Stimulated activated CD8-positive, alpha-beta memory T cell treated with anti-CD3 and anti-CD28 coated beads, Interleukin-2, amount 100 ng/mL, for 48 hours (primary cell): ENCODE measurements at places on chromosomes 12 and 14.

DNA sequence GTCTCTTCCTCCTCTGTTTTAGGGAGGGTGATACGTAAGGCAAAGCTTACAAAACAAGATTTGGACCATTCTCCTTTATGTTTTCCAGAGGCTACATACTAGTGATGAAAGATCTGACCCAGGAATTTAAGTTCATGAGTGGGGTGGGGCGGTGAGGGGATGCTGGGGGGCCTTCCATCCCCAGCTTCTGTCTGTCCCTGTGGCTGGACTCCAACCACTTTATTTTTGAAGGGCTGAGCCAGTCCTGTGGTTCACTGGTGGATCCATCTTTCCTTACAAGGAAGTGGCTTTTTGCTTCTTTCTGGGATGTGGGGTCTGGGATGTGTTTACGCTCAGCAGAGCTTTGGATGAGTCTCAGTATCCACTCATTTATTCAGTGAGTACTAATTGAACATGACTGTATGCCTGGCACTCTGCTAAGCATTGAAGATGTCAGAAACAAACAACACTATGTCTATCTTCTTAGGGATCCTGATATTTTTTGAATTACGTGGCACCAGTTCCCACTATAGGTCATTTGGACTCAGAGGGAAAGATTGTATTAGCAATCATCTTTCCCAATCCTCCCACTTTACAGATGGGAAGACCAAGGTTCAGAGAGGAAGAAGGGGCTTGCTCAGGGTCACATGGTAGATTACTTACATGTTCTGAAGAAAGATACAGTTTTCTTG is 291.8 kb upstream of the TBX3 start:
- DNase-seq = no peak

GRCh38 chr12:131176926-131177325 is 223.2 kb downstream of the ADGRD1 start:
- no peak for DNase-seq

- no peak for DNase-seq
These were observed 29.1 kb downstream of the CCDC88C start for GRCh38 chr14:91388551-91388975.

- no peak for DNase-seq
These were observed 18.6 kb downstream of the SH2B3 start for GRCh38 chr12:111424189-111424792.

DNA sequence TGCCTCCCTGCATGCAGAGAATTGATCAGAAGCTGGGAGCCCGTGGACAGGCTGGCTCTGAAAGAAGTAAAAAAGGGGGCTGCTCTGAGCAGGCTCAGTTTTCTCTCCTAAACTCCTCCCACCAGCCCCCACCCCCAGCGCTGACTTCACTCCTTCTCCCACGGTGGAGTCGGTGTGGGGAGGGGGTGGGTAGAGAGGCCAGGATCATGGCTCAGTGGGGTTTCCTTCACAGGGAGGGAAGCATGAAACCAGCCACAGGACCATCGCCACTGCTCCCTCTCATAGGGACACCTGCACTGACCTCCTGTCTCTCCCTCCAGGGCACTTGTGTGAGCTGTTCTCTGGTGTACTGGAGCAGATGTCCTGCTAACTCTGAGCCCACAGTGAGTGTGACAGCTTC is 78.9 kb downstream of the STAB2 start:
- DNase-seq = no peak

DNA sequence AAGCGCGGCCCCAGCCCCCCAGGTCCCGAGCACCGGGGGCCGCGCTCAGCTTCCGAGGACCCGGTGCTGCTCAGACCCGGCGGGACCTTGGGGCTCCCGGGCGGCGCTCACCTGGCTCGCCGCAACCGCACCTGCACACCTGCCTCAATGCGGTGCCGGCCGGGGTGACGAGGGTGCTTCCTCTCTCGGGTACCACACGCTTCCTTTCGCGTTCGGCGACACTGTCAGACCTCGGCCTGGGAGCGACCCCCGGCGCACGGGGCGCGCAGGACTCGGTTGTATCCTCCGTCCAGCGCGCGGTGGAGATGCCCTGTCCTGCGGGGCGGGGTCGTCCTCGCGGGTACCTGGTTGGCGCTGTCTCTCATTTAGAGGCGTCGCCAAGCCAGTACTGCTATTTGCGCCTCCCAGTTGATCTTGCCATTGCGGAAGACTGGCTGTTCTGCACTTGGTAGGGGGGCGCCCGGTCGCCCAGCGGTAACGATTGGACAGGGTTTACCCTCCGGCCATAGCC is 718 bp downstream of the PACS2 start:
- no peak for DNase-seq

GRCh38 chr14:37369425-37369824 is 171.7 kb downstream of the MIPOL1 start:
- DNase-seq = no peak

DNA sequence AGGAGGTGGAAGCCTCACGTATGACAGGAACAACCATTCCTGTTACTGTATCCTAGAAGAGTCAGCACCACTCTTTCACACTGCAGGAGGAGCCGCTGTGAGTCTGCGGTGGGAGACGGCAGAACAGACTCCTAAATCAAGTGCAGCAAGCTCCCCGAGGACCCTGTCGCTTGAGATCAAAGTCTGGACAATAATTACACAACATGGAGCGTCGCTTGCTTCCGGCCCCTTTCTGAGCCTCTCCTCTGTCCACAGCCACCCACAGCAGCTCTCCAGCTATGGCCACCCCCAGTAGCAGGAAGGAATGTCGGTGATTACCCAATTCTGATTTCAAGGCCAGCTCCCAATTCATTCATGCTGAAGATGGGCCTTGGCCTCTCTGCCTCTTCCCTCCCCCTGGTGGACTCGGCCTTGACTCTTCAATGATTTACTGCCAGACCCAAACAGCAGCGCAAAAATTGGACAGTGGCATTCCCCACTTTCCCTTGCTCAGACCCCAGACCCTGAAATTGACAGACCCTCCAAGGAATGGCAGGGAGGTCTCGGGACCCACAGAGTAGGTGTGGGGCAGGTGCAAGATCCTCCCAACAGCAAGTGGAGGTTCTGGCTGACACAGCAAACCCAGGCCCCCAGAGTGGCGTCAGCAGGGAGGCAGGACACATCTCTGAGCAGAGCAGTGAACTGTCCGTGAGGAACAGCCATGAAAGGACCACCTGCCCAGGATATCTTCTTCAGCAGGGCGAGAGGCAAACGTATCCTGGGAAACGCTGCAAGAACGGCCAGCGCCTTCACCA is 272.7 kb upstream of the DIO3 start:
- no peak for DNase-seq

- no peak for DNase-seq
These were observed 42.4 kb upstream of the SGPP1 start for GRCh38 chr14:63770187-63770807.

GRCh38 chr12:132584429-132584828 is 26.0 kb downstream of the LRCOL1 start:
- no peak for DNase-seq

DNA sequence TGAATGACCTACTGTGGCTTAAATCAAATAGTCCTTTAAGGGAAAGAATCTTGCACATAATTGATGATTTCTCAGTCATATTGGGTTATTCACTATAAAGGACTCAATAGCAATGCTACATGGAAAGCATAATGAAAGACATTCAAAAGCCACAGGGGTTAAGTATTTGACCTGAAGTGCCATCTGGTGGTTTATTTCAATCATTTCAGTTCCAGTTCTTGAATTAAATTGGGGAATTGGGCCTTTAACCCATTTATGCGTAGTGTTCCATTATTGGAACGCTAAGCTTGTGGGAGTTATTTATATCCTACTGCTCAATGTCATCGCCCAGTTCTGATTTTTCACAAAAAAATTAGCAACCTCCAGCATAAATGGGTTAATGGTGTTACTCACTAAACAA is 41.3 kb upstream of the C12orf71 start:
- DNase-seq = no peak

DNA sequence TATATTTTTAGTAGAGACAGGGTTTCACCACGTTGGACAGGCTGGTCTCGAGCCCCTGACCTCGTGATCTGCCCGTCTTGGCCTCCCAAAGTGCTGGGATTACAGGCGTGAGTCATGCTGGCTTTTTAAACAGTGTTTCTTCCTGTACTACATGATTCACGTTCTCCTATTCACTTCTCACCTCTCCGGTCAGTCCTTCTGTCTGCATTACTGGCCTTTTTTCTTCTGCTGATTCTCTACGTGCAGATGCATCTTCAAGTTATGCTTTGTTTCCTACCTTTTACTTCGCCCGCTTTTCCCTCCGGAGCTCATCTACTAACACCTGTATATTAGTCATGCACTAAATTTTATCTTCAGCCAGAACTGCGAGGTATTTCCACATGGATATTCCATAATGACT is 296.2 kb upstream of the FLRT2 start:
- DNase-seq = no peak
